ENCODE measurements at places on chromosomes 5 and 9.

DNA sequence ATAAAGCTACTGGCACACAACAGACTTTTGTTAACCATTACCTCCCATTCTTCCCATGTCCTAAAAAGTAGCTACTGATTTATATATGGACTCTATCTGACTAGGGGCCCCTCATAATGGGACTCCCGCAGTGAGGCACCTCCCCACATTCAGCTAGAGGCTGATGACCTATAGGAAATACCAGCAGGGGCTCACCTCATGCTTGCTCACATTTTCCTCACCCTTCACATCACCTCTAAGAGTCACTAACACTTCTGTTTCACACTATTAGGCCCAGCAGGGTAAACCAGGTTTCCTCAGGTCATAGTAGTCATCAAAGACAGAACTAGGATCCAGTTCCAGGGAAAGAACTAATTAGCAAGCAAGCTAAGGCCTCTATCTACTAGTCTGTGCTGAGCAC is 60.7 kb downstream of the PRELID2 start:
- DNase-seq = no peak

GRCh38 chr5:120767178-120767820 is 303.2 kb downstream of the PRR16 start:
- DNase-seq = peak; percentile 47

DNA sequence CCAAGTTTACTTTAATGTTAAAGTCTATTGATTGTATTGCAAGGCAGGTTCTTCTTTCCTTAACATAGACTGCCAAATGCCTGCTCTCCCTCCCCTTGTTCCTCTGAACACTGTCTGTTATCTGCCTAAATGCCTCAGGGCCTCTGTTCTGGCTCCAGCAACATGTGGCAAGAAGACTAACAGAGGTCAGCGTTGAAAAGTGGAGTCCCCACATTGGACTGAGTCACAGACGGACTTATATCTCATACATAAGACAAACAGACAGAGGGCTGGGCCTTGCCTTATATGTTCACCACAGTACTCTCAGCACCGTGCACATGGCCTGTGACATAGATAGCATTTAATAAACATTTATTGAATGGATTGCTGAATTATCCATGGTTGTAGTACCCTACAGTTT is 91.4 kb downstream of the TSSK1B start:
- peak; percentile 82 for DNase-seq

- peak; percentile 53 for DNase-seq
Measured at GRCh38 chr9:120393386-120394057, 186.4 kb downstream of the CDK5RAP2 start.

DNA sequence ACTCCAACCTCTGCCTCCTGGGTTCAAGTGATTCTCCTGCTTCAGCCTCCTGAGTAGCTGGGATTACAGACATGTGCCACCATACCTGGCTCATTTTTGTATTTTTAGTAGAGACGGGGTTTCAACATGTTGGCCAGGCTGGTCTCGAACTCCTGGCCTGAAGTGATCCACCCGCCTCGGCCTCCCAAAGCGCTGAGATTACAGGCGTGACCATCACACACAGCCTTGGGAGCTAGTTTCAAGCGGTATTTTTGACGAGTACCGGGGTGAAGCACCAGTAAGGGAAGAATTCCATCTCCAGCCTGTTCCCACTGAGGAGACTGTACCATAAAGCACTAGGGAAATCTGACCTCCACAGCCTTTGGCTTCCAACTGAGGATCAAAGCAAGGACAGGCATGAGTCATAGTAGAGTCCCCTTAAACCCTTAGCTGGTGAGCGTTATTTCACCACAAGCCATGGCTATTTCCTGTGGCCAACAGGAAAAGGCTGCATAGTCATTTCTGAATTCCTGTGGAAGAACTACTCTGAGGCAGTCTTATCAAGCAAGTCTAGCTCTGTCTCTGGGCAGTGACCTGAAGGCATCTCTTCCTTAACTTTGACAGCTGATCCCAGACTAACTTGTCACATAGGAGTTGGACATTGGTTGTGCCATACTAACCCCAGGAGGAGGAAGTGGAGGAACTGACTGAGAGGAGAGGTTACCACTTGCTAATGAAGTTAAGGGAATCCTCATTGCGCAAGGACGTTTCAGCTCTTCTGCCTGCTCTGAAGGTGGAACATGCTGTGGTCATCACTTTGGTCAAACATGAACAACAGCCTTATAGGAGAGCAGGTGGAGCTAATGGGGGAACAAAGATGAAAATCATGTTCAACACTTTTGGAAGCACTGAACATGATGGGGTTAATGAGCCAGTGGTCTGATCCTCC is 85.8 kb upstream of the DMRT1 start:
- peak; percentile 82 for DNase-seq

DNA sequence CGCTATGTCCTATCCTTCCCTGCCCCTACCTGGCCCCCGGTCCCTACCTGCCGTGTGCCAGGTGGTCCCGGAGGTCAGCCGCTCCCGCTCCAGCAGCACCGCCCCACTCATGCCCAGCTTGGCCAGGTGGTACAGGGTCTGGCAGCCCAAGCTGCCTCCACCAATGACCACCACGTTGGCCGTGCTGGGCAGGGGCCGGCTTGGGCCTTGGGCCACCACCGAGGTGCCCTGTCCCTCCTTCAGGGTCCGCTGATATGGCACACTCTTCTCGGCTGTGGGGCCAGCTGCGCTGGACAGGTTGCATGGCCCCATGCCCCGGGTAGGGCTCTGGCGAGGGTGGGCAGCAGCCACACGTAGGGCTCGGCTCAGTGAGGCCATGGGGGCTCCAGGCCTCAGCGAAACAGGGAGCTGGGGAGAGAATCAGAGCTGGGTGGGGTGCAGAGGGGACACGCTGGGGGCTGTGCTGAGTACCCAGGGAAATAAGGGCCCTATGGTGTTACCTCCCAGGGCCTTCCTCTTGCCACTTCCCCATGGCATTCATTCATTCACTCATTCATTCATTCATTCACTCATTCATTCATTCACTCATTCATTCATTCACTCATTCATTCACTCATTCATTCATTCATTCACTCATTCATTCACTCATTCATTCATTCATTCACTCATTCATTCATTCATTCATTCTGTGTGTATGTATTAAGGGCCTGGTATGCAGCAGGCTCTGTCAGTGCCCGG is 4.2 kb downstream of the SARDH start:
- DNase-seq = no peak

DNA sequence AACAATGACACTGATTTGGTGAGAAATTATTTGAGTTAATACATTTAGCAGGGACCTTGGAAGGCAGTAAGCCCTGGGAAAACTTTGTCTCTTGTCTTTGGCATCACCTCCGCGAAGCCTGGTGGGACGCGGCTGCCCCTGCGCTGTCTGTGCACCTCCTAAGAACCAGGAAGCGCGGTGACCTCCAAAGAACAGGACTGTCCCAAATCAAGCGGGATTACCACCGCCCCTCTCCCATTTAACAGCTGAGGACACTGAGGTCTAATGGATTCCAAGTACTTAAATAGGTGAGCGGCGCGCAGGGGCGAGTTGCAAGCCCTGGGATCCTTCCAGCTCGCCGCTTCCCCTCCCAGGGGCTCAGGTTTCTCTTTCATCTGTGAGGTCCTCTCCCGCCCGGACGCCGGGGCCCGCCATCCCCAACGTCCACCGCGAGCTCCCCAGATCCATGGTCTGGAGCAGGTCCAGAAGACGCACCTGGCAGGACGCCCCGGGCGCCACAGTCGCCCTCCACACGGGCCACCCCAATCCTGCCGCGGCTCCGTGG is 432 bp downstream of the STARD4 start:
- DNase-seq = peak; percentile 14

Data from bronchial epithelial cell (primary cell).